ENCODE measurements at places on chromosomes 6 and 20.
A peak's percentile ranks its signal among the peaks of the same experiment; 100 is the strongest.

- DNase-seq: no peak
Measured at GRCh38 chr6:70151616-70152015, 151.3 kb downstream of the COL9A1 start.

DNA sequence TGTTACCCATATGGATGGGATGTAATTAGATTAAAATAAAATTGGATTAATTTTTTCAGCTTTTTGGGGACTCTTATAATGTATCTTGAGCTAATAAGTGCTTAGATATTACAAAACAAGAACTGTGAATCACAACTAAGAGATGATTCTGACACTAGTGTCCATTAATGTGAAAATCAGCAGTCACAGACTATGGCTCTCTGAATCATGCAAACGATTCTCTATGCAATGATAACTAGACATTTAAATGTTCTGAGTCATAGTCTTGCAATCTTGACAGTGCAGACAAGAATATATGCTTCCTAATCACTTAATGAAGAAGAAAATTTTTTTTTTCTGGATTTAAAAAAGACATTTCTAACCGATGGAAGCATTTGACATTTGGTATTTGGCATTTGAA lies 82.2 kb upstream of the OPRM1 start:
- DNase-seq: no peak

GRCh38 chr20:33299111-33299603 lies 16.1 kb downstream of the BPIFB1 start:
- DNase-seq: no peak

- no peak for DNase-seq
Measured at GRCh38 chr20:42191140-42191860, 573.1 kb upstream of the CHD6 start.

DNA sequence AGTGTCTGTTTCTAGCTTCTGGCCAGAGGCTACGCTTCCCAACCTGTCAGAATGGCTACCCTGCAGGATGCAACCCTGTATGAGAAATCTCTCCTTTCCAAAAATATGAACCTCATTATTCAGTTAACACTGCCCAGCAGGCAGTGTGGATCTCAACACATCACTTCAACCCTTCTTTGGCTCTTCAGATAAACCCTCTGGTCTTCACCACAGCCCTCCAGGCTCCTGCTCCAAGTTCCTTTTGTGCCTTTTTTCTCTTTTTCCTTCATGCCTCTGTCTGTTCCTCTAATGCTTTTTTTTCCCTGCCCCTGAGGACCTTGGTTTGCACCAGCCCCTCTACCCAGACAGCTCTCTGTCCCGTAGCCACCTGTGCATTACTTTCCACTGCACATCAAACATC lies 207.4 kb downstream of the MYLK4 start:
- no peak for DNase-seq

- DNase-seq: no peak
Measured at GRCh38 chr20:8990770-8991169, 78.1 kb upstream of the PLCB4 start.

DNA sequence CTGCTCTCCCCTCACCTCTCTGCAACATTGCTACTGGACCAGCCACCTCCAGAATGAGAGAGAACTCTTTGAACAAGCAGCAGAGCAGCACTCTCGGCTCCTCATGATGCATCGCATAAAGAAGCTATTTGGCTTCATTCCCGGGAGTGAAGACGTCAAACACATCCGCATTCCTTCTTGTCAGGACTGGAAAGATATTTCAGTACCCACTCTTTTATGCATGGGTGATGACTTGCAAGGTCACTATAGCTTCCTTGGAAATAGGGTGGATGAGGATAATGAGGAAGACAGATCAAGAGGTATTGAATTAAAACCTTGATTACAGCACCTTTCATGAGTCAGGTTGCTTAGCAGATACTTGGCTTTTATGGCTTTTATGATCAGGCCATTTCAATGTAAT lies 4.3 kb downstream of the CALHM4 start:
- peak; percentile 91 for DNase-seq

DNA sequence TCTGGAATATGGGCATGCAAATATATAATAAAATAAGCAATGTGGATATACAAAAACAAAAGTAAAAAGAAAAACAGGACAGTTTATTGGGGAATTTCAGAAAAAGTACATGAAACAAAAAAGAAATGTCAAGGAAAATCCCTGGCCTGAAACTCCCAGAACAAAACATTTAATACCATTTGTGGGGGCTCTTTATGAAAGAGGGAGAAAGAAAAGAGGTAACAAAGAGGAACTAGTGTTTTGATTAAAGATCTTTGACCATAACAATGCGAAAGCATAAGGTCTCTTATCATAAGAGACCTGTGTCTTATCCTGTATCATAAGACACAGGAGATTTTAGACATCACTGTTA lies 88.6 kb upstream of the ARID1B start:
- DNase-seq: no peak

- DNase-seq: no peak
Measured at GRCh38 chr20:8812817-8813216, 256.1 kb upstream of the PLCB4 start.

- DNase-seq: no peak
Measured at GRCh38 chr20:60034231-60035110, 76.2 kb downstream of the CDH26 start.

- DNase-seq: no peak
Measured at GRCh38 chr6:108585921-108586536, 25.3 kb downstream of the FOXO3 start.

DNA sequence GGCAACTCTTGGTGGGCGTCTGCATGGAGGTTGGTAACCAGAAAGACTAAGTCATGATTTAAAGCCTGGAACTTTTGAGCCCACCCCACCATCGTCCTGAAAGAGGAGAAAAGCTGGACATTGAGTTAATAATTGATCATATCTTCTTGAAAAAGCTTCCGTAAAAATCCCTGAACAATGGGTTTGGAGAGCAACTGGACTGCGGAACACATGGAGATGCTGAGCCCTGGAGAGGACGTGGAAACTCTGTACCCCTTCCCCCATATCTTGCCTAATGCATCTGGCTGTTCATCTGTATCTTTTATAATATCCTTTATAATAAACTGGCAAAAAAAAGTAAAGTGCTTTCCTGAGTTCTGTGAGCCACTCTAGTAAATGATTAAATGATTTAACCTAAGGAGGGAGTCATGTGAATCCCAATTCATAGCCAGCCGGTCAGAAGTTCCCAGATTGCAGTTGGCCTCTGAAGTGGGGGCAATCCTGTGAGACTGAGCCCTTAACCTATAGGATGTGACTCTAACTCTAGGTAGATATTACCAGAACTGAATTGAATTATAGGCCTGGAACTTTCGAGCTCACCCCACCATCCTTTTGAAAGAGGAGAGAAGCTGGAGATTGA lies 26.5 kb upstream of the LGSN start:
- DNase-seq: no peak

DNA sequence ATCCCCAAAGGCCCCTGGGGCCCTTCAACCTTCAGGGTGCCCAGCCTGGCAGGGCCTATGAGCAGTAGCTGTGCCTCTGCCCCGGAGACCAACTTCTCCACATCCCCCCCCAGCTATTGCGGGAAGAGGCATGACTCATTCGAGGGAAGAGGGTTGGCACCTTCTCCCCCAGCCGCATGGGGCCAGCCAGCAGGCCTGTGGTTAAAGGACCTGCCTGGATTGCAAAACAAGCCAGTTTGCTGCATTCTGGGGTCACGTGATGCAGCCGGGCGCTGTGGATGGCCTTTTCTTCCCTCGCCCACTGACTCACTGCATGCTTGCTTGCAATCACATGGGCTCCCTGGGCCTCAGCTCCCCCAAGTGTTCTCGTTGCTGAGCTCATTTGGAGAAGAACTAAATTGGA lies 182.5 kb downstream of the MAFB start:
- peak; percentile 98 for DNase-seq

- DNase-seq: peak; percentile 72
Measured at GRCh38 chr6:119129148-119129967, 50.9 kb upstream of the FAM184A start.

GRCh38 chr6:42269553-42269952 lies 51.9 kb upstream of the MRPS10 start:
- DNase-seq: no peak

DNA sequence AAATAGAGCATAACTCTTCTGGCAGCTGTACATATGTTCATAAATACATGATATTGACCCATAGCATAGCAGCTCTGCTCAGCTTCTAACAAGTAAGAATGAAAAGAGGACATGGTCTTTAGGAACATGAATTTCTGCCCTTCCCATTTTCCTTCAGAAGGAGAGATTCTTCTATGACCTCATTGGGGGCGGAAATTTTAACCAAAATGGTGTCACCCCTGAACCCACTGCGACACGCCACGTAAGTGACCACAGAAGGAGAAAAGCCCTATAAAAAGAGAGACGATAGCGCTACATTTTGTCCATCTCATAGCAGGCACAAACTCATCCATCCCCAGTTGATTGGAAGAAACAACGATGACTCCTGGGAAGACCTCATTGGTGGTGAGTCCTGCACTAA lies at the start of gene IL17A:
TSS of gene IL17A (plus strand) at position 301 of the 400 bp plus-strand sequence. CDS start at position 358, 57 bp downstream.
- DNase-seq: no peak

- no peak for DNase-seq
Measured at GRCh38 chr6:132021552-132022375, 70.6 kb upstream of the CCN2 start.

DNA sequence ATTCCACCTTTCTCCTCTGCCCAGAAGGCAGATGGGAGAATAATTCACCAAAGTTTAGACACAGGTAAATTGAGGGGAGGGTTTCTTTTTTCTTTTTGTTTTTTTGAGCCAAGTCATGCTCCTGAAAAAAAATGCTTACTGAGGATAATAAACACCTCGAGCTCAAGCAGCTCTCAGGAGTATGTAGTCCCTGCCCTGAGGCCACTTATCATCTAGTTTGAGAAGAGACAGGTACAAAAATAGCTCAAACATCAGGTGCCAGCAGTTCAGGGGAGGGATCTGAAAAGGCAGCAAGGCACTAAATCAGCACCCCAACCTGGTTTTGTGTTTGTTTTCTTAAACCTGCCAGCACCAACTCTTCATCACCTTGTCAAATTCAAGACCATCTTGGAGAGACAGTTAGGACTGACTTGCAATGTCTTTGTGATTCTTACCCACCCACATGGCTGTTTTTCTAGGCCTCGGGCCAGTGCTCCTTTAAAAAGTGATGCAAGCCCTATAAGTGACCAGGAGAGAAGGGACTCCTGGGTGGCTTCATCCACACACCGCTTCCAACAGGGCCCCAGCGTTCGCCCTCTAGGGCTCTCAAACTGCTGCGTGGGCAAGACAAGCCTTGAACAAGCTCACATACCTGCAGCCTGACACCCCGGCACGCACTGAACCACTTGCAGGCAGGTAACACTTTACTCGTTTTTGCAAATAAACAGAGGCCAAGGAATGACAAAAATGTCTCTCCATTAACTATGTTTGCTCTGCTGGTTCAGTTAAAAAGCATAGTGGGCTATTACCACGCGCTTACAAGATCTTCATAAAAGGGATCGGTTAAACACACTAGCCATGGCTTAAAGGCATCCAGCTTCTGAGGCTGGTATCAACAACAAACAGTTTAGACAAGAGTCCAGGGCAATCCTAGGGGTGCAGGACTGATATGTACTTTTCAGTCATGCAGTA lies 13.9 kb downstream of the JAG1 start:
- DNase-seq: no peak

DNA sequence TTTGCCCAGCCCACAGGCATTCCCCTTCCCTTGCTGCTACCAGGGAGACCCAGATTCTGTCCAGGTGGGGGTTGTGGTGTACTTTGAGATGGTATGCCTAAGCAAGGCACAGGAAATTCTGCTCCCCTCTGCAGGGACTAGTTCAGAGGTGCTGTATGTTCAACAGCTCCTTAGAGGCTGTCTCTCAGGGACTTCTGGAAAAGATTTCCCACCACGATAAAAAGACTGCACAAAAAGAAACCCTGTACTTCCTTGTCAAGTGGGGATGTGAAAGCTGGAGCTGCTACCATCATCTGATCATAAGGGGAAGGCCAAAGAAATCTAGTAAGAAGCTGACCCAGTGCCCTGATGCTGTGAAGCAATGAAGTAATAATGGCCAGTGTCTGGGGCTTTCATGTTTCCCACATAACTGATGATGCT lies 51.5 kb upstream of the SMIM29 start:
- no peak for DNase-seq

DNA sequence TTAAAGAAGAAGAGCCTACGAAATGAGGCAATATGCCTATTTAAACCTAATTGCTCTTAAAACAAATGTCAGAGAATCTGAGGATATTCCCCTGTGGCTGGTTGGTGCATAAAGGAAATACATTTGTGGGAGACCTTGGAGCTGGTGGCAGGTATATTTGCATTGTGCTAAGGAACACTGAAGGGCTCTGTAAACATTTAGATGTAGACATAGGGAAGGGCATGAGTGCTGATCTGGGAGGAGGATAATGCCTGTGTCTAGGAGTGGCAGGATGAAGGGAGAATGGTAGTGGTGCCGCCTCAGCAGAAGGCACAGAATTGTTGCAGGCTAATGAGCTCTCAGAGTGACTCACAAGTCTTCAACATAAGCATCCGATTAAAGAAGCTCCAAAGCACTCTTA lies 85.8 kb downstream of the CD164 start:
- DNase-seq: no peak

- DNase-seq: no peak
Measured at GRCh38 chr6:39934131-39934757, at the start of gene MOCS1. TSS of gene MOCS1 (minus strand) at chr6:39934462. CDS start at chr6:39934417, 45 bp downstream.

- no peak for DNase-seq
Measured at GRCh38 chr6:39078695-39079094, 30.1 kb downstream of the GLP1R start.

DNA sequence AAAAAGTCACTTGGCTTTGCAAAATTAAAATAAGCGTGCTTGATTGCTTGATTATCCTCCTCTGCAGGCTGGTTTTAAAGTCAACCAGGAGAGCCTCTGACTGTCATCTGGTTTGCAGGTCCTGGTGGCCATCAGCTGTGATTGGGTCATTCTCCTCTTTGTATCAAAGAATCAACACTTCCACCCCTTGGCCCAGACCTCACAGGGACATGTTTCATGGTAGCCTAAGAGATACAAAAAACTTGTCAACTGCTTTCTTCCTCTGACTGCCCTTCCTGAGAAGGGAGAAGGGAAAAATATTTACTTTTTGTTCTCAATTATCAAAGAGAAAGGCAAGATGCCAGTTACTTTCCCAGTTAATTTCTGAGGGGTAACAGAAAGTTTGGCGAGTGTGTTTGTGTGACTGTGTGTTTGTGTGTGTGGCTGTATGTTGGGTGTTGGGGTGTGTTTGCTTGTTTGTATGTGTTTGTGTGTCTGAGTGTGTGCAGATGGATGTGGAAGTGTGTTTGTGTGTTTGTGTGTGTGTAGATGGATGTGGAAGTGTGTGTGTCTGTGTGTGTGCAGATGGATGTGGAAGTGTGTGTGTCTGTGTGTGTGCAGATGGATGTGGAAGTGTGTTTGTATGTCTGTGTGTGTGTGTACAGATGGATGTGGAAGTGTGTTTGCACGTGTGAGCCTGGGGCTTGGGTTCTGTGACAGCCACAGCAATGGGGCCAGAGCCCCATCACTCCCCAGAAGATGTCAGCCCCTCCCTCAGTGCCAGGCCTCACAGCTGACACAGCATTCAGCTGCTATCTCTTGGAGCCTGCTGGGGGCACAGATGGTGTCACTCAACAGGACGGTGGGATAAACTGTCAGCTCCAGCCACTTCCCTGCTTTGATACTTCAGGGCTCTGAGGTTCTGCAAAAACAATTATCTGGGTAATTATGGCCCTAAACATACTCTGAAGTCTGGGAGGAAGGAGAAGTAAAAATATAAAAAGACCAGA lies 98.6 kb upstream of the RNF24 start:
- DNase-seq: no peak
